Stimulated activated CD8-positive, alpha-beta memory T cell treated with anti-CD3 and anti-CD28 coated beads, Interleukin-4, amount 100 ng/mL, for 1 hour (primary cell): ENCODE measurements at places on chromosomes 1 and 21.

GRCh38 chr1:80036690-80037432, 1030.3 kb upstream of the ADGRL4 start:
- DNase-seq, result no peak

- DNase-seq, result no peak
Observed at GRCh38 chr21:45713613-45714012, 70.1 kb downstream of the PCBP3 start.

- no peak for DNase-seq
Observed at GRCh38 chr21:42307106-42307505, 8.1 kb downstream of the TFF3 start.

DNA sequence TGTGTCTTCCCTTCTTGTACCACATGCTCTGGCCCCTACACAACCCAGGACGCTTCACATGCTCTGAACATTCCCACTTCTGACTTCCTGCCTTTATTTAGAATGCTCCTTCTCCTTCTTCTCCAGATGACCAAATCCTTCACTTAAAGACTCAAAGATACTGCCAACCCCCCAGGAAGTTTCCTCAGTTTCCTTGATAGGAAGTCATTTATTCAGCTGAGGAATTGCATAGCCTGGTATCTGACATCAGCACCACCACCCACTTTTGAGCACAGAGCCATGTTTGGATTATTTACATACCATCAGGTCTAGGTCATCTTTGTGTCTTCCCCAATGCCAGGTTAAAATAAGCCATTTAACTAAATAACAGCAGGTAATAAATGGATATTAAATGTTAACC, 42.4 kb downstream of the GFI1 start:
- no peak for DNase-seq

DNA sequence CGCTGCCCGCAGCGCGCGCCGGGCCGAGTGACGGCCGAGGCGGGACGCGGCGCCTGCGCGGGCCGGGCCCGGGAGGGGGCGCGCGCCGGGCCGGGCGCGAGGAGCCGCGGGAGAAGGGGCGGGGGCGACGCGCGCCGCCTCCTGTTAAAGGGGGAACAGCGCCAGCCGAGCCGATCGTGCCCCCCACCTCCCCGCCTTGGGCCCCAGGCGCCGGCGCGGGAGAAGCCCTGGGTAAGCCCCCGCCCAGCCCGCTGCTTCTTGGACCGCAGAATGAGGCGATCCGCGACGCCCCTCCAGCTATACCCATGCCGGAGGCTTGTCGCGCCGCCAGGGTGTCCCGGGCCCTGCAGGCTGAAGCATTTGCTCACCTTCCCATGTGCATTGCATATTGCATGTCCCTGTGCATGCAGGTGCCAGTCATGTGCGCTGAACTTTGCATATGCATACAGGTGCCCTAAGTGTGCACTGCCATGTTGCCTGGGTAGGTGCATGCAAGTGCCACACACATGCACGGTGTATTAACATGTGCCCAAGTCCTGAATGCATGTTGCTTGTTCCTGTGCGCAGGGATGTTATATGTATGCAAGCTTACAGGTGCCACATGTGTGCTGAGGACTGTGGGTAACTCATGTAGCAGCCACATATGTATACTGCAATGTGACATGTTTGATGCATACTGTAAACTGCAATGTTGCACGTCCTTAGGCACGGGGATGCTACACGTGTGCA, at the start of gene ADGRB2:
Gene ADGRB2 (minus strand): TSS at position 29 of the 729 bp plus-strand sequence. CDS start 7,119 bp downstream, outside the sequence.
- no peak for DNase-seq

DNA sequence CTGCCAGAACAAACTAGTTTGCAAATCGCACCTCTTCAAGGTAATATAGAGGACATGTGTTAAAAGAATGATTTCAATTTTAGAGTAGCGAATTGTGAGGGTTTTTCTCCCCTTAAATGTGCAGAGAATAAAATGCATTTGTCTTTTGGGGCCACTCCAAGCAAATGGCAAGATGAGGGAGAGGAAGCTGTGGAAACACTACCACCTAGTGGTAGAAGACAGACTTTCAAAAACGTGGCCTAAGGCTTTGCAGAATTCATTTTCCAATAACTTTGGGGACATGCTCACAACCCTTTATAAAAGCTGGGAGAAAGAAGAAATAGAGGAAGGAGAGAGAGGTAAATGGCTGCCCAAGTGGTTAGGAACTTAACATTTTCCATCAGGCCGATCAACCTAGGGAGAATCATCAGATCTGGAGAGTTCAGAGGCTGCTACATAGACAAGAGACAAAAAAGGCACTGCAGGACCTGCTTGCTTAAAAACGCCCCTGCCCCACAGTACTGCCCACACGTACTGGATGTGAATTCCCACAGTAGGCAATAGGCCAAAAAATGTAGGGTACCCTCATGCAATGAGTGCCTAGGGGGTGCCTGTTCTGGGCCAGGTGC, 15.7 kb upstream of the RCAN1 start:
- DNase-seq, result no peak

DNA sequence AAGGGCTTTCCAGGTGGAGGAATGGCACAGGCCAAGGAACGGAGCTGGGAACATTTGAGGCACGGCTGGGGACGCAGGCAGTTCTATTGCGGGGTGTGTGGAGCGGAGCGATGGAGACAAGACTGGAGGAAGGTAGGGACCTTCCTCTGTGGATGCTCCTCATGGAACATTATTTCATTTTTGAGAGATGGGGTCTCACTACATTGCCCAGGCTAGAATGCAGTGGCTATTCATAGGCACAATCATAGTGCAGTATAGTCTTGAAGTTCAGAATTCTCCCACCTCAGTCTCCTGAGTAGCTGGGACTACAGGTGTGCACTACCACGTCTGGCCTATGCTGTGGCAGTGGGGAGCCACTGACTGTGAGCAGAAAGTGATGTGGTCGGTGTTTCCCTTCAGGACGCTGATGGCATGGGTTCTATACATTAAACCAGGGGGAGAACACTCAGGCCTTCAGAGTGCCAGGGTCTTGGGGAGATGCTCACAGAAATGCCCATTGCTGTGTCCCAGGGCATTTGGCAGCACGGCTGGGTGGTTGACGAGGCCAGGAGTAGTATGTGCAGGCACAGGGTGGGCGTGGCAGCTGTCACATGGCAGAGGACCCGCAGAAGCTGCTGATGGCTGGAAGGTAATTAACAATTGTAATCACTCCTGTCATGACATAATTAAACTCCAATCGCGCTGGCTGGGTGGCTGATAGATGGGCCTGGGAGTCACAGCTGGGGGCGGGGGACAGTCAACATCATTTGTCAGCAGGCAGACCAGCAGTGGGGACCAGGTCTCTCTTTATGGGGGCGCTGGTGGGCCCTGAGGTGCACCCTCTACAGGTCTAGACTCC, 40.8 kb upstream of the ACOT11 start:
- no peak for DNase-seq

- no peak for DNase-seq
Observed at GRCh38 chr1:179828554-179829110, 49.0 kb downstream of the TOR1AIP2 start.

- DNase-seq, result no peak
Observed at GRCh38 chr1:219050086-219050821, 123.4 kb upstream of the LYPLAL1 start.

DNA sequence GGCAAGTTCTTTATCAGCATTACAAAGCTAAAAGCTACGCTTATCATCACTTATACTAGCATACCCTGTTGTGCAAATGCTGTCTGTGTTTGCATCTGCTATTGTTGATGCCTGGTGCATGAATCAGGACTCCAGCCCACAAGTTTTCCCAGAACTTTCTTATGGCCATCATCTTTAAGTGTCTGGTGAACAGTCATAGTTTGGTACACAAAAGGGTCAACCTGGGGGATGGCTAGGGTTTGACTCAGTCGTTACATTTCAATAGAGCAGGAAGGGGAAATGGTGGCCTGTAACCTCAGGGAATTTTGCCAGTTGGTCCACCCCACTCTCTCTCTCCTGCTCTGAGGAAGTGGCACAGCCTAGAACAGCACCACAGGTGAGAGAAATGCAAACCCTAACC, 35.4 kb downstream of the SELL start:
- DNase-seq, result no peak

GRCh38 chr1:6129313-6129712, 50.8 kb downstream of the CHD5 start:
- no peak for DNase-seq

DNA sequence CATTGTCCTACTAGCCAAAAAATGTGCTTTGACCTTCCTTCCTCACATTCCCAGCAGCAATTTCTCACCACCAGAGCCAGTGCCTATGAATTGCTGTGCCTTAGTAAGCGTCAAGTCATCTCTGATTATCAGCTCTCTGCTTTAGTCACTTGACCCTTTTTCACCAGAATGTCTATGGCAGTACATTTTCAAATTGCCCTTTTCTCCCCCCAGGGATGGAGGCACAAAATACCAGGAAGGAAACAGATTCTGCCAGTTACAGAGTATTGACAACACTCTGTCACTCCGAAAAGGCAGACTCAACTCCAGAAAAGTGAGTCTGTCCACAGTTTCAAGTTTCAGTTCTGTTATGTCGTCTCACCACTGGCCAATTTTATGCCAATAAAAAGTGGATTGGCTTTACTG, 167.4 kb downstream of the TNFSF18 start:
- no peak for DNase-seq

GRCh38 chr1:17021896-17022295, 10.2 kb upstream of the ATP13A2 start:
- DNase-seq, result no peak

- no peak for DNase-seq
Observed at GRCh38 chr1:22375601-22376000, 76.0 kb upstream of the ZBTB40 start.

DNA sequence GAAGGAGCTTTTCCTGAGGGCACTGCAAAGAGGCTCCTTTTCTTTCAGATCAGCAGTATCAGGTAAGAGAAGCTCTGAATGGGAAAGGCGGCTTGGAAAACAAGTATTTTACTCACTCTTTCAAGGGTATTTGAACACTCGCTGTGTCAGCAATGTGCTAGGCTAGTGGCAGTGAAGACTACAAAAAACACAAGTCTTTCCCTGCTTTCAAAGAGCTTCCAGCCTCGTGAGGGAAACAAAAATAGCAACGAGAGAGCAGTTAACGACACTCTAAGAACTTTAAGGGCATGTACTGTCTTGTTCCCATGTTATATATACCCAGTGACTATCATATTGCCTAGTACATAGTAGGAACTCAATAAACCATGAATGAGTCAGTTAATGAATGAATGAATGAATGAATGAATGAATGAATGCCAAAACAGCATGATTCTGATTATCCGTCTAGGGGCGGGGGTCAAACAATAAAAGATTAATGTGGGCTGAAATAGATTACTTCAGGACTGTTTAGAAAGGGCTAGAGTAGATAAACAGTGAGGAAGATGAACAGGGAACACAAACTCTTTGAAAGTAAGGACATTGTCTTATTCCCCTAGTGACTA, 14.2 kb upstream of the MCOLN3 start:
- DNase-seq, result no peak

- no peak for DNase-seq
Observed at GRCh38 chr1:174883409-174883808, 116.3 kb upstream of the CACYBP start.

DNA sequence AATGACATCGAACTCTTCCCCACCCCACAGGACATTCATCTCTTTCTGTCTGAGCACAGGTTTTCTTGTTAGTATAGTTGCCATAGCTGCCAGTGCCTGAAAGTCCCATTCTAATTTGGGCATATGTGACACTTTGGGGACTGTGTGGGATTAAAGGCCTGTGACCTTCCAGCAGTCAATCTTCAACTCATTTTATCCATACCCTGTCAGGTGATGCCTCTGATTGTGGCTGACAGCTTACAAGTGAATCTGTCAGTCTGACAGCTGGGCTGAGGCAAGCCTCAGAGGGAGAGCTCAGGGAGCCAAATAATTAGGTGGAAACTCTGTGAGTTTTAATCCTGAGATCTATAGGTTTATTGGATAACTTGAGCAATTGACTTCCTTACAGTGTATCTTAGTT, 29.6 kb downstream of the ZCCHC17 start:
- no peak for DNase-seq

- no peak for DNase-seq
Observed at GRCh38 chr1:177368255-177368654, 197.5 kb downstream of the BRINP2 start.

- DNase-seq, result no peak
Observed at GRCh38 chr21:36156815-36157670, at the start of gene DOP1B. TSS of gene DOP1B (plus strand) at chr21:36156824. CDS start at chr21:36164734, 7,910 bp downstream.

GRCh38 chr1:154151311-154151710, 3.6 kb downstream of the NUP210L start:
- no peak for DNase-seq

GRCh38 chr21:44955798-44956175, 16.0 kb downstream of the SLX9 start:
- no peak for DNase-seq

- DNase-seq, result no peak
Observed at GRCh38 chr1:18944810-18945209, 11.7 kb downstream of the IFFO2 start.

DNA sequence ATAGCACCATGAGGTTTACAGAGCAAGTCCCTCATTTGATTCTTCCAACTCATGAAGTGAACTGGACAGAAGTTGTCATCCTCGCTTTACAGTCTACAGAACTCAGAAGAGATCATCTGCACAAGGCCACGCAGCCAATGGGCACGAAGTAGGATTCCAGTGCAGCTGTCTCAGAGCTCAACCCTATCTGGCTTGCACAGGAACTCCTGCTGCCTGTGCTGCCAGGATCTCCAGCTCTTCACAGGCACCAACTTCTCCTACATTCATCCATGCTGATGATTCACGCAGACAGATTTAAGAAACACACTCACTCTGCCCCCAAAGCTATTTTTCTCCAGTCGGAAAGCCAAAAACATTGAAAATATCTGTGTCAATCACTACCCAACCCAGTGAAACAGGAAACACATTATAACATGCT, 157.0 kb downstream of the RERE start:
- DNase-seq, result no peak

DNA sequence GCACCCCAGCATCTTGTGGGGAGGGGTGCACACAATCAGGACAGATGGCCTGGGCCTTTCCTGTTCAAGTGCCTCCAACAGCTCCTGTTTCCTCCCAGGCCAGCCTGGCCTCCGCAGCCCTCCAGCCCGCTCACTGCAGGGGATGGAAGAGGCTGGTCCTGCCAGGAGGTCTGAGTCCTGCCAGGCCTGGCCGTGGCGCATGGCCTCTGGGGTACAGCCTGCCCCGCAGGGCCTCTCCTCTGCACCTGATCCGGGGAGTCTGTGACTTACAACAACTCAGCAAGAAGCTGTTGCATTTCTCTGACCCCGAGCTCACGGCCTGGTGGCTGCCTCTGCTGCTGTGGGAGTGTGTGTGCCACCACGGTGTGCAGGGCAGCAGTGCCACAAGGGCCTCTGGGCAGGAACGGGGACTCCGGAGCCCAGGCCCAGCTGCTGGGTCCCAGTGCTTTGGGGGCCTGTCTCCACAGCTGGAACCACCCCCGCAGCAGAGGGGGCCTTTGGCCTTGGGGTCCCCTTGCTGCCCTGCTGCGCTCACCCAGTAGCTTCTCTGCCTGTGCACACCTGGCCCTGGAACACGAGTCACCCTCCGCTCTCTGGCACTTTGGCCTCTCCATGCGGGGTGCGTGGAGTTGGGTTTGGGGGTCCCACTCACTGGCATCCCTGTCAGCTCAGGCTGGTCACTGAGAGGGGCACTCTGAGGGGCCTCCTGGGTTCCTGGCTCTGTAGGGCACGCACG, 17.4 kb upstream of the LRRC3 start:
- no peak for DNase-seq
